NCI-H2081 (cell line): ENCODE measurements at places on chromosomes 6 and 20.

DNA sequence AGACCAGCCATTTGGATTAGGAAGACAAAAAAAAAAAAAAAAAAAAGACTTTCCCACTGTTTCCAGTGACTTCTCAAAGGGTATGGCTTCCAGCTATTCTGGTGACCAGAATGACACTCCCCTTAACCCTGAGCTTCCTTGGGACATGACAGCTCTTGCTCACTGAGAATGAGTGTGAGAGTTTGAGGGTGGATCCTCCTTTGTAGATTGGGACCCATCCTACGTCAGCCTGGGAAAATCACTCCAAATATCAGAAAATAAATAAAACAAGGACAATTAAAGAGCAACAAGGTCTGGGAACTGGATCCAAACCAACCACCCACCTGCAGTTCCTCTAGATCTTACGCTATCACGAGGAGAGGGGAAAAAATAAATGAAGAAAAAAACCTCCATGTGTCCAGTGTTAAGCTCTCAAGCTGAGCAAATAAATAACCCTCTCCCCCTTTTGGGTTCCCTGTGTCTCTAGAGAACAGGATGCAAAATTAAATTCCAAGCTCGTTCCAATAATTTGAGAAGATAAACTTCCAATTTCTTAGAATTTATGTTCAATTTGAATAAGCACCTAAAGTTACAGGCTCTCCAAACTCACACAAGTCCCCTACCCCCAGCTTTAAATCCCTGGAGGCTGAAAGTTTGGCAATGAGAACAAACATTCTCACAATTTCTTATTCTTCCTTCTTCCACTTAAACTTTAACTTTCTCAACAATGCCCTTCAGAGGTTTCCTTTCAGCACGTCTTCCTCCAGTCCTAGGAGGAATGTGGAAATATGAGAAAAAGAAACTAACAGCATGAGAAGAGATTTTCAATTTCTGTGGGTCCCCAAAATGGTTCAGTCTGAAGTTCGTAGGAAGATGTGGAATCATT, 170.2 kb downstream of the MTFR2 start:
- no peak for DNase-seq

DNA sequence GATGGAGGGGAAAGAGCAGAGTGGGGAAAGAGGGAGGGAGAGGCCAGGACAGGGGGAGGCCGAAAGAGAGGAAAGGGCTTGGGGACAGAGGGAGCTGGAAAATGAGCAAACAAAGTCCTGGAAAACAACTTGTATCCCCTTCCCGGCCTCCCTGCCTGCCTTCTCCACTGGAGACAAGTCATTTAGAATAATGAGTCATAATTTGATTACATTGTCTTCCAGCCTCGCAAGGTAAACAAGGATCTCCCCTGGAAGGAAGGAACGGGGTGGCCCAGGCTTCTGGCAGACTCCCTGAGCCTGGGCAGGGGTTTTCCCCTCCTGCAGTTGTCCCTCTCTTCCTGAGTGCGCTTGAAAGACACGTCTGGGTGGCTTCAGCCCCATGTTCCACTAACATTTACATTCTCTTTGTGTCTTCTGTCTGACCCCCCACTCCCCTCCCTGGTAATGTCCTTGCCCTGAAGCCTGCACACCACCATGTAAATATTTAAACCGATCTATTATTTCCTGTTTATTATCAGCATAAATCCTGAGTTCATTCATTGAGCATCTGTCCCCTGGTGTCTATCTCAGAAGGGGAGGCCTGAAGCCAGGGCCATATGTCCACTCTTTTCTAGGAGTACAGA, 12.1 kb upstream of the MRPS18A start:
- peak; percentile 62 for DNase-seq

DNA sequence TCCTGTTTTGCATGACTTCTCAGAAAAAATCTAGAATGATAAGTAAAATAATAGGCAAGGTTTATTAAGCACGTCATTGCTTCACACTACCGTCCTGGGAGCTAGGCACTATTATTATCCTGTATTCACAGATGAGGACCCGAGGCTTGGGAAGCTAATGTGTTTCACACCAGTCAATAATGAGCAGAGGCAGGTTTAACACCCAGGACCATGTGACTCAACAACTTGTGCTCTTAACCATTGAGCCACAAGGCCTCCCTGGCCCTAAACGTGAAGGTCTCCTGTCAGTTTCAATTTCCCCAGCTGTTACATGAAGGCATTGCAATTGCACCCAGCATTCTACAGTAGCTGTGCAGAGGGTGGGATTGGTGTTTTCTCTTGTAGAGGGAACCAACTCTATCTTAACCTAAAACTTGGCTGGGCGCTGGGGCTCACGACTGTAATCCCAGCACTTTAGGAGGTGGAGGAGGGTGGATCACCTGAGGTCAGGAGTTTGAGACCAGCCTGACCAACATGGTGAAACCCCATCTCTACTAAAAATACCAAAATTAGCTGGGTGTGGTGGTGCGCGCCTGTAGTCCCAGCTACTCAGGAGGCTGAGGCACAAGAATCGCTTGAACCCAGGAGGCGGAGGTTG, 191.2 kb downstream of the BCAS1 start:
- DNase-seq, result no peak

GRCh38 chr20:62454904-62455636, 20.7 kb downstream of the GATA5 start:
- DNase-seq, result no peak

- DNase-seq, result peak; percentile 19
These were observed 427.0 kb upstream of the SPTLC3 start for GRCh38 chr20:12581644-12582289.

DNA sequence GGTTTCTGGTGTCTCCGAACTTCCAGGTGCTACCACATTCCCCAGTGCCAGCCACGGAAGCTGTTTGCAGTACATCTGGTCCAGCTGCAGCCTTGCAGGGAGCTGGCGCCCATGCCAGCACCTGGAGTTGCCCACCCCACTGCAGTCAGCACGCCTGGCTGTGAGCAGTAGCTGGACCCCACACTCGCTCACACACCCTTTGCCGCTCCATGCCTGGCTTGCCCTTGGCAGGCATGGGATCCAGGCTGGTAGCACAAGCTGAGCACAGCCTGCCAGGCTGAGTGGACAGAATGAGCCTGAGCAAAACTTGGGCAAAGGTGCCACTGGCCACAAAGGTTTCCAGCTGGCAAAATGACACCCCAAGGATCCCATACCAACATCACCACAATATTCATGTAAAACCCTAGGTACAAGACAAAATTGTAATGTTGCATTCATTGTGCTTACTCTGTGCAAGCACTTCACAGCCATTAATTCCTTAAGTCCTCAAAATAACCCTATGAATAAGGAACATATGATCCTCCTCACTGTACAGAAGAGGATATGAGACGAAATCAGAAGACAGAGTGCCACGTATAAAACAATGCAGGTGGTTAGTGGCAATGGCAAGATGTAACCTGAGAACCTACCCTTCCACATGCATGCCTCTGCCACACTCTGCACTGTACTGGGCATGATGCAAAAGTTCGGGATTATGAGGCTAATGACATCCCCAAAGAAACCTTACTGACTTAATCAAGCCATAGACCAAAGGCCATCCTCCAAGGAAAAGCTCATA, 18.3 kb downstream of the KIF16B start:
- DNase-seq, result no peak

DNA sequence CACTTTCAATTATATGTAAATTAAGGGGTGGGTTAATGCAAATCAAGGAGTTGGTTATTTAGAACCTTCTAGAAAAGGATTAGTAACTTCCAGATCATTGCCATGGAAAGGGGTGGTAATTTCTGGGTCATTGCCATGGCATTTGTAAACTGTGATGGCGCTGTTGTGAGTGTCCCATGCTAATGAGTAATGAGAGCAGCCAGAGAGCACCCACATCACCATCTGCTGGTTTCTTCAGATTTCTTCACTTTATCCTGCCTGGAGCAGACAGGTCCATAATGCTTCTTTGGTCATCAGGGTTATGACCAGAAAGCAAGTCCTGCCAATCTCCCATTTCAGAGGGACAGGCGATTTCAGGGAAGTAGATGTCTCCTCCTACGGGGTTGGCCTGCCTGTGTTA, 311.3 kb upstream of the CNR1 start:
- DNase-seq, result no peak

DNA sequence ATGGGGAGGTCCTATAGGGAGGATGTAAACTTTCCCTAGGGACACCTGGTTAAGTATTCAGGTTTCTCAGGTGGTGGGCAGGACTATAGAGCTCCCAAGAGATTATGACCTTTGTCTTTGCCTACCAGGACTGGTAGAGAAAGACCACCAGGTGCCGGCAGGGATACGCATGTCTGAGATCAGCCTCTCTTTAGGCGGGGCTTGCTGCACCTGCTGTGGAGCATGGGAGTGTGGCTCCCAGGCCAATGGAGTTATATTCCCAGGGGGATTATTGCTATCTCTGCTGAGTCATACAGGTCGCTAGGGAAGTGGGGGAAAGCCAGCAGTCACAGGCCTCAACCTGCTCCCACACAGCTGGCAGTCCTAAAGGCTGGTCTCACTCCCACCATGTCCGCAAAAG, 280.5 kb upstream of the MMS22L start:
- DNase-seq, result no peak

GRCh38 chr6:130975325-130975724, 87.7 kb downstream of the EPB41L2 start:
- DNase-seq, result no peak

- no peak for DNase-seq
These were observed 5.1 kb downstream of the IGF2R start for GRCh38 chr6:159973951-159974350.

- DNase-seq, result no peak
These were observed 178.4 kb upstream of the SYNDIG1 start for GRCh38 chr20:24291014-24291413.

- DNase-seq, result no peak
These were observed 14.8 kb upstream of the NNAT start for GRCh38 chr20:37506152-37506725.

DNA sequence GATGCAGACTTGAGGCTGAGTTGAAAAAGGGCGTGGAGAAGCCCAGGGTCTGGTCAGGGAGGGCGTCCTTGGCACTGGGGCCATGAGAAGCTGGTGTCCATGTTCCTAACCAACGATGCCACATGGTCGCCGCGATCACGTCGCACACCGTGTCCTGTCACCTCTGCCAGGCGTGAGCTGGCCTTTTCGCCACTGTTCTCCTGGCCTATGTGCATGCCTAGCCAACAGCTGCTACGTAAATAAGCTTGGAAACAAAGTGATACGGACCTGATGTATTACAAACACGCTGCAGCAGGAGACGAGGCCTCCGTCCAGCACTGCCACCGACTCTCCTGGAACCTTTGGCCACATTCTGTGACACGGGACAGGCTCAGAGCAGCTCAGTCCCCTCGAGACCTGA, 22.0 kb upstream of the KIF25 start:
- no peak for DNase-seq

- DNase-seq, result no peak
These were observed 34.4 kb upstream of the RNF217 start for GRCh38 chr6:124927806-124928205.

- DNase-seq, result peak; percentile 40
These were observed 17.9 kb upstream of the CCDC170 start for GRCh38 chr6:151475653-151476523.

GRCh38 chr6:108875161-108875555, 26.9 kb downstream of the ARMC2 start:
- DNase-seq, result no peak

DNA sequence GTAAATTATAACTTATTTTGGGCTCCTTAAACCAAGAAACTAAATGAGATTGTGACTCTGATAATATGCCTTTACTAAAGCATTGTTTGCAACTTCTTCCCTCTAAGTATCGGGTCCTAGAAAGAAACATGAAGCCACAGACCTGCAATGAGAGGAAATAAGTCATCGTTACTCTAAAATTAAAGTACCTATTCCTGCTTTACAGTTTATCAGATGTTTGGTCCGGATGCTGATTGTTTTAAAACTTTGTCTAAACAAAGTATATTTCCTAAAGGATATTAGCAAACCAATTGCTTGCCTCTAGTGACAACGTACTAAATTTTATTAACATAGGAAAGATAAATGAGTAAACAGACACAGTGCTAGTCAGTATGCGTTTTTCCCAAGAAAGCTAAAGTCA, 216.8 kb downstream of the GJA1 start:
- no peak for DNase-seq

GRCh38 chr6:113649880-113650609, 207.1 kb upstream of the MARCKS start:
- DNase-seq, result no peak

DNA sequence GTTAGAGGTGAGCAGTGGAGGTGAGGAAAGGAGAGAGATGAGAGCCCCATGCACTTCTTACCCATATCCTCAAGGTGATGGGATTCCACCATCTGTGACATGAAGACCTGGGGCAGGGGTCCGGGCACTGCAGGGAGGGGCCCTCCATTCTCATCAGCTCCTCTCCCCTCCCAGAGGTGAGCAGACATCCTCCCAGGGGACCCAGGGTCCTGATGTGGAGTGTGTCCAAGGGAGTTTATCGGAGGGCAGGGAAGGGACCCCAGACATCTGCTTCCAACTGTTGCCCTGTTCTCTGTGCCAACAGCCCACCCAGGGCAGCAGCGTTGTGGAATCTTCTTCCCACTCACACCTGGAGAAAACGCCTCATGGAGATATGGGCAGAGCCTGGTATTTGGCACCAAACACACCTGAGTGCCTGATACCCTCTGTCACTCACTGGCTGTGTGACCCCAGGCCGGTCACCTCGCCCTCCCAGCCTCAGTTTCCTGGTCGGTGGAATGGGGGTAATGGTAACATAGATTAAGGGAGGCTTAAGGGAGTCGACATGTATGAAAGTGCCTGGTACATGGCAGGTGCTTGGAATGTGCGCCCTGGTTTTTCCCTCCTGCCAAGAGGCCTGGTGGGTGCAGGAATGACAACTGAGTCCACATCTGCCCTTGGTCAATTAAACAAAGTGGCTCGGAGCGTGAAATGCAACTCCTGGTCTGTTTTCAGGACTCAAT, 227.9 kb downstream of the PREX1 start:
- DNase-seq, result no peak

DNA sequence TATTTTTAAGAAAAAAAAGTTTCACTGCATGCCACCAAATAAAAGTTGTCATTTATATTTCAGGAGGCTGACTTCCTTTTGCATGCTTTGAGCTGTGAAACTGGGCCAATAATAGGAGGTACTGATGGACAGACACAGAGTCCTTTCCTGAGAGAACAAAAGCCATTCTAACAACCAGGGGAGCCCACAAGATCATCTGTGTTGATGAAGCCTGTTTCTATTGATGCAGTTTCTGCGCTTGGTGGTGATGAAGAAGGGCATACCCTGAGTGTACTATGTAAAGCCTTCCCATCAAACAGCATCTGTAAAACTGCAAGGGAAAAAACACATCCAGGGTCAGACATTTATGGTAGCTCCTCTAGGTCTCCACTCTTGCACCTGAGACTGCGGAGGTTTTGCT, 34.8 kb downstream of the ABHD12 start:
- no peak for DNase-seq

DNA sequence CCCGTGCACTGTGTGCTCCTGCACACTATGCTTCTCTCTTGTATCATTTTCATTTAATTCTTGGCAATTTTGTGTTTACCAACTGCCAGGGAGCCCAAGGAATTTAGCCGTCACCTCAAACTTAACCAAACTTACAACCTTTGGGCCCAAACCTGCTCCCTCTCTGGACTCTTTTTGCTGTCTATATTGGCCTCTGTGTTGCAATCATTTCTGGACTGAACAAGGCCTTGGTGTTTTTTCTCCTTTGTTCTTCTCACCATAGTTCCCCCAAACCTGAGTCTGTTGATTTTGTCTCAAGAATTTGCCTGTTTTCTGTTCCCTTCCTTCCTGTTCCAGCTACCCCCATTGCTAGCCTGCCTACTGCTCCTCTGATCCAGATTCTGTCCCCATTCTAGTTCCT, 19.2 kb downstream of the DCBLD1 start:
- no peak for DNase-seq
